ENCODE measurements at places on chromosomes 7 and 10.

- no peak for DNase-seq
Measured at GRCh38 chr10:132668048-132668394, 117.9 kb downstream of the NKX6-2 start.

DNA sequence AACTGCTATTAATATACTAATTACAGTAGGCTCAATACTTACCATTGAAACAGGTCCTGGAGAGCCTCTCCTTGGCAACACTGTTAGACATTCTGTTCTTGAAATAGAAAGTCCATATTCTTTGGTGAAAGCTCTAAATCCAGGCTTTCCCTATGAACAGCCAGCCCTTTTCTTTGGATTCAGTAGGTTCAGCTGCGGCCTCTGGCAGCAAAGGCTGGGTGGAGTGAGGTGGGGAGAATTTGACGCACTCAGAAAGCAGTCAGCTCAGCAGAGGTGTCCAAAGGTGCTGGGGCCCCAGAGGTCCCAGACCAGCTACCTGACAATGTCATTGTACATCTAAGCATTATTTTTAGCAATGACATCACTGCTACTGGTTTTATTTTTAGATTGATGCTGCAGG, 146.1 kb downstream of the GRK5 start:
- DNase-seq: no peak

- no peak for DNase-seq
Measured at GRCh38 chr7:12397671-12398070, 6.0 kb downstream of the VWDE start.

DNA sequence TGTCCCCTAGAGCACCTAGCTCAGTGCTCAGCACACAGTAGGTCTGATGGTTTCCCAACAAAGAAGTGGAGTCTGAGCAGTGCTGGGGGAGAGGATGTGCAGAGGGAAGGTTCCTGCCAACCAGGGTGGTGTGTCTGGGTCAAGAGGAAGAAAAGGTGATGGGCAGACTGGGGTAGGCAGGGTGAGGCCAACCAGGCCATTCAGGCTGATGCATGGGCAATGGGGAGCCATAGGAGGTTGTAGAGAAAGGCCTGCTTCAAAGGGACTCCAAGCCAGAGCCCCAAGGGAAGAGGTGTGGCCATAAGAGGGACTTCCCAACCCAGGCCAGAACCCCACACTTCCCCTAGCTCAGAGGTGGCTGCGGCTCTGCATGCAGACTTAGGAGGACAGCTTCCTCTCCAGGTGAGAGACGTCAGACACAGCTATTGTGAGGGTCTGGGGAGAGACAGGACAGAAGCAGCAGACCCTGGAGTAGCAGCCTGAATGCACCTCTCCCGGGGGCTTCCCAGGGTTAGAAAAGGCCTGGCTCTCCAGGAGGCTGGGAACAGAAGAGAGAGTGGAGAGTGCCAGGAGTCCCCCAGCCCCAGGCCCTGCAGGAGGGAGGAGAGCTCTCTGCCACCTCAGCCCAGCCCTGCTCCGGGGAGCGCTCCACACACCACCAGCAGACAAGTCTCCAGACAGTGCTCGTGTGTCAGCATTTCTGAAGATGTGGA, 87.4 kb upstream of the ZMIZ1 start:
- no peak for DNase-seq

DNA sequence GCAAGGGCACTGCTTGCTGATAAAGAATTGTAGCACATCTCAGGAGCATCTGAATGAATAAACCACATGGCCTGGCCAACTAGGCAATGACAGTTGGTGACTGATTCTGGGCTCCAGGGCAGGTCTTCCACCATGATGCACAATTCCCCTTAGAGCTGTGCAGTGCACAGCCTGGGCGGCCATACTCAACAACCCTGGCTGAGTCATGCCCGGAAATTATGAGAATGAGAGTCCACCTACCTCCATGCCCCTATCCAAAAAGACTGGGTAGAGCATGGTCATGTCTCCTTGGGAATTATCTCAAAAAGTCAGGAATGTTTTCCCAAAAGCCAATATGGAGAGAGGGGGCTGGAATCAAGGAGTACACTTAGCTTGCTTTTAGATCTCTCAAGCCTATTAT, 425.6 kb downstream of the PLXNA4 start:
- no peak for DNase-seq

- no peak for DNase-seq
Measured at GRCh38 chr7:120898715-120899499, 41.0 kb upstream of the TSPAN12 start.

DNA sequence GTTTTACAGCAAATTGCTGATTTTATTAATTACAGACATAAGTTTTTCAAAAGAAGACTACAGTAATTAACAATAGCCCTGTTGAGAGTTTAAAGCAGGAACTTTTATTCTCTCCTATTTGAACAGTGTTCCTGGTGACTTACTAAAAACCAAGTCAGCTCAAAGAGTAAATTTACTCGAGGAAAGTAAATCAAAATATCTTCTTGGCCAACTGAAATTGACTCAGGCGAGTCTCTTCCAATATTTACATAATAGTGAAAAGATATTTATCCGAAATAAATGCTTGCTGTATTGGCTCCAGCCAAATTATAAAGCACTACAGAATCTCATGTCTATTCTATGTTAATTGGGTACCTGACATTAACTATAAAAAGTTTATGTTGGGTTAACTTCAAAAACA, 13.2 kb downstream of the CYTH3 start:
- DNase-seq: no peak

DNA sequence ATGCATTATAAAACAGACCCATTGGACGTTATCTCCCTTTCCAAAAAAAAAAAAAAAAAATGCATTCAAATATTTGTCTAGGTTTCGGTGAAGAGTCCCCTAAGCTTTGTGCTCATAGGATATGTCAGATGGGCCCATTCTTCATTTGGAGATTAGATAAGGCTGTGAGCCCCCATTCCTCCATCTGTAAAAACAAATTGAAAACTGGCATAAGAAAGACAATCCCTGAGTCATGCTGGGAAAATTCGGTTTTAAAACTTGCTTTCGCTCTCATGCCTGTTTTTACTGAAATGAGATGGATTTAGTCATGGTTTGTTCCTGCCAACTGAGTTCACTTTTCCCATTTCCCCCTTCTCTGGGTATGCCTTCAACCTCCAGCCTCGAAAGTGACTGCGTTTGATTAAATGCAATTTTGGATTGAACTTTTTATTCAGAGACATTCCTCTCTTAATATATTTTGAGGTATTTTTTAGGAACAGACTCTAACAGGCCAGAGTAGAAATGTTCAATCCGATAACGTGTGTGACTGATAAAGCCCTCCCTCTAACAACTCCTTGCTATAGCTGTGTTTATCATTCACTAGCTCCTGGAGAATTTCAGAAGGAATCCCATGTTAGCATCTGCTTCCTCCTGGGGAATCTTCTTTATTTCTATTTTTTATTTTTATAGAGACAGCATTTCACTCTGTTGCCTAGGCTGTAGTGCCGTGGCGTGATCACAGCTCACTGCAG, 190.9 kb upstream of the LYZL2 start:
- peak; percentile 91 for DNase-seq

DNA sequence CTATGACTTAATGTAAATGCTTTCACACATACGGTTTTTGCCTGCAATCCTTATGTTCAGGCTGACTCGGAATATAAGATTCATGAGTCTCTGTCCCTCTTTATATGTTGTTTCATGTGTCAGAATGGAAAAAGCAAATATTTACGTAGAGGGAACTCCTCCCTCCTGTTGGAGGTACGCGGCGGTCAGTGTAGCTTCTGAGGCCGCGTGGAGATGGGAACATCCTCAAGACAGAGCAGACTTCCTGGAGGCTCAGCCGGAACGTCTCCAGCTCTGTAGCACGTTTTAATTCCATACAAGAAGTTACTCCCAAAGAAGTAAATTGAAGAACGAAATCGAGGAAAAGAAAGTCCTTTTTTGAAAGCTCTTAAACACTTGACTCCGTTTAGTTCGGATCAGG, 248.3 kb downstream of the EBF3 start:
- DNase-seq: no peak

DNA sequence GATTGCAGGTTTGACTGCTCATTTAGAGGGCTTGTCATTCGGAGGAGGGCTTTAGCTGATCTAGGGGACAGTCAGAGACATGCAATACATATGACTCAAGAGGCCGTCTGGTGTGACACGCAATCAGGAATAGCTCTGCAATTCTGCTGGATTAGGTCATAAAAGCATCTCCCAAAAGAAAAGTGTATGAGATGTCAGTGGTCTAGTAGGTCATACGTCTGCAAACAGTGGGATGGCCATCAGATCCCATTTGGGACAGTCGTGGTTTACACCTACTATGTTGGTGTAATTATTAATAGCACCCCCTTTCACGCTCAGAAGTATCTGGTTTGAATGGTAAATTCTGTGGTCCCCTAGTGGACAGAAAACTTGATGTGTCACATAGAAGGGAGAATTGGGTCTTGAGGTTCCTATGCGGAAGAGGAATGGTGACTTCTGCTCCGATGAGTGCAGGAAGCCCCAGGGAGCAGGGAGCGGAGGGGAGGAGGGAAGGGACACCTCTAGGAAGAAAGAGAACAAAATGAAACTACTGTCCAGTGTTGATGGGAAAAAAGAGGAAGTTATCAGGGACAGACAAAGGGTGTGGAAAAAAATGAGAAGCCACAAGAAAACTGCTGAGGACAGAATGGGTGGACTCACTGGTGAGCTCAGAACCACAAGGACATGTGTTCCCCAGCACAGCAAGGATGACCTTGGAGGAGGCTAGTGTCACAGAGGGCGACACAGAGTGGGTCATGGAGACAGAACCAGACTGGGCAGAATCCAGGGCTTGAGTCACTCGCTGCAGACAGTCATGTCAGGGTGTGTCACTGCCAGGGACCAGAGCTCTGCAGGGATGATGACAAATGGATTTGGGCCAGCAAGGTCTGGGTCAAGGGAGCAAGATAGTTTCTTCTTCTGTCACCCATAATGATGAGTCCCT, 59.9 kb downstream of the MAP3K8 start:
- peak; percentile 76 for DNase-seq

- peak; percentile 69 for DNase-seq
Measured at GRCh38 chr10:110138197-110138812, 69.1 kb upstream of the MXI1 start.

GRCh38 chr7:37977243-37977642, 56.8 kb downstream of the EPDR1 start:
- DNase-seq: no peak

DNA sequence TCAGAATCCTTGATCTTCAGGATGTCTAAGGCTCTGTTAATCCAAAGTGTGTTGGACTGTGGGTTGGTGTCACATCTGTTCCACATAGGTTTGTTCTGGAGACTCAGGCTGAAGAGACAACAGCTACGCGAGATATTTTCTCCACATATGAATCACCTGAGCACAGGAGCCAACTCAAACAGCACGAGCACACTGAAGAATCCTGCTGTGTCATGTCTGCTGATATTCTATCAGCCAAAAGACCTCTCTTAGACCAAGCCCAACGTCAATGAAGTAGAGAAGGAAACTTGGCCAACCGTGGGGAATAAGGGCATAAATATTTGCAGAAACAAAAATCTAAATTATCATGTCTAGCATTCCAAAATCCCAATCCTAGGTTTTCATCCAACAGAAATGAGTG, 2.7 kb upstream of the TASOR2 start:
- DNase-seq: no peak

- DNase-seq: no peak
Measured at GRCh38 chr7:103918631-103919271, 70.7 kb downstream of the RELN start.

GRCh38 chr7:41148521-41148951, 554.4 kb downstream of the INHBA start:
- peak; percentile 93 for DNase-seq

GRCh38 chr7:22653951-22654350, 73.0 kb upstream of the IL6 start:
- DNase-seq: no peak

DNA sequence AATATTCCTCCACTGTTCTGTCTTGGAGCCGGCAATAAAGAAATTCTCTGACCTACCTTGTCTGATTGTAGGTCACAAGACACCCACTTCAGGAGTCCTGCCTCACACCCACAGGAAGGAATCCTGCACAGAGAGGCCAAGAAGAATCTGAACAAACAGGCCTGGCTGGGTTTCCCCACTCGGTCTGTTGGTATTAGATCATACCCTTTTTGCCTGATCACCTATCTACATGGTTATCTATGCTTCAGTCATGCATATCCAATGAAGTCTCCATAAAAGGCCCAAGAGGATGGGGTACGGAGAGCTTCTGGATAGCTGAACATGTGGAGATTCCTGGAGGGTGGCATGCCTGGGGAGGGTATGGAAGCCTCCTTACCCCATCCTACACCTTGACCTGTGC, 12.3 kb downstream of the OGDH start:
- no peak for DNase-seq

DNA sequence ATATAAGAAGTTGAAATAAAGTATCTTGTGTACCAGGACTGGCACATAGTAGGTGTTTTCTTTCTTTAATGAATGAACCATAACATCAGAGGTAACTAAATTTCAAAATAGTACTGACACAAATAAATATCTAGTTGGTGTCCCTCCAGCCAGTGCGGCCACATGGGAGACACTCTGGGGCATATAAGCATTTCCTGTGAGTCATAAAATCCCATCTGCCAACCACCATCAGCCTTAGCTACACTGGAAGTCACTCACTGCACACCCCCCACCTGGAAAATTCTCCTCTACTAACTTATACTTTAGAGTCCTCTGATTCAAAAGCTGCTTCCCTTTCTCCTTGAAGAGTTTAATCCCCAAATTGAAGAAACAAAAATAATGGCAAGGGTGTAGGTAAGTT, 32.5 kb downstream of the DYDC1 start:
- peak; percentile 80 for DNase-seq

DNA sequence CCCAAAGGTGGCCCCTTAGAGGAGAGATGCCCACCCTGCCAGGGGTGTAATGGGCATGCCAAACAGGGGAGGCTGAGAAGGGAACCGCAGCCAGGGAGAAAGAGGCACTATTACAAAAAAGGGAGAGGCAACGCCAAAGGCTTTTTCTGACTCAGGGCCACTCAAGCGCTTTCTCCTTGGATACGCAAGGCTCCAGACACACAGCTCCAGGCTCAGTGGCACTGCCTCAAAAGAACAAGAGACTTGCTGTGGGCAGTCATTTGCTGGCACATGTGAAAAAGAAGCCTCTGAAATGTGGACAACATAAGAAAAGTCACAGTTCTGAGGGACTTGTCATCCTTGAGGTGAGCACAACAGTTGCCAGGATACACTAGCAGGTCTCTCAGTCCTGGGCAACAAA, 128.4 kb downstream of the DGKI start:
- no peak for DNase-seq

GRCh38 chr10:129866894-129867293, 97.2 kb downstream of the EBF3 start:
- DNase-seq: no peak
